ENCODE measurements at places on chromosomes 1 and 21.

DNA sequence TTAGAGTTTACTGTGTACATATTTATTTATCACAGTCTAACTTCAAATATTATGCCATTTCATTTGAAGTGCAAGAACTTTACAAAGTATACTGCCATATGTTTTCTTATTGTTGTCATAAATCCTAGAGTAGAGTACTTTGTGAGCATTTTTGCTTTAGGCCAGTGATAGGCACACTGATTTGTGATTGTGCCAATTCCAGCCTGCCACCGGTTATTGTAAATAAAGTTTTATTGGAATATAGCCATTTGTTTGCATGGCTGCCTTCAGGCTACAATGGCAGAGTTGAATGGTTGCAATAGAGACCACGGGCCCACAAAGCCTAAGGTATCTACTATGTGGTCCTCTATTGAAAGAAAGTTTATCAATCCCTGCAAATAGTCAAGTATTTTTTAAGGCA is 175.8 kb upstream of the GALNT2 start:
- no peaks in the 10 kb centered on the region for H3K4me1 ChIP-seq
- H3K27ac ChIP-seq, result no peak overlapping the region
- H3K4me3 ChIP-seq, result no peak overlapping the region
- no peak for DNase-seq

DNA sequence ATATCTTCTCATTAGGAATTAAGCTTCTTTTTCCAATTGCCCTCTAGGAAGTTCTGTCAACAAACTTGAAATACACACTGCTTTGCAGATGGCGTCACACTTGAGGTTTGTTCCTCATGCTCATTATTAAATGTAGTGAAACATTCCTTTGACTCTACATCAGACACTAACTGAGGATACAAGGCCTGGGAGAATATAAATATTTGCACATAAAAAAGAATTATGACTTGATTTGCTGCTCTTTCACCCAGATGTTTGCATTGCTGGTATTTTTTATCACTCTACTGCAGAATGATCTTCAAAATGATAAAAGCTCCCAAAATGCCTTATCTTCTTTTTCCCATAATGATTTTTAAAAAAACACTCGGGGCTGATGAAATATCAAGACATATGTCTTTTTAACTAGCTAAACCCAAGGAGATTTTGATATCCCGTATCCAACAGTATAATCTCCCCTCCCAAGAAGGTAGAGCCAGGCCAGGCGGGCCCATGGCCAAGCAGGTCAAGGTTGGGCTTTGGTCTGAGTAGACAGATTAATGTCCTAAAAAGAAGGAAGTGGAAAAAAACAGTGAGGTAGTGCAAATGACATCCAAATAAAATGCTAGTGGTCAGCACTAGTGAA is 264.6 kb downstream of the HHIPL2 start:
- H3K36me3 ChIP-seq, result no peaks in the 10 kb centered on the region
- no peak overlapping the region for H3K27ac ChIP-seq
- no peaks in the 10 kb centered on the region for H3K27me3 ChIP-seq

DNA sequence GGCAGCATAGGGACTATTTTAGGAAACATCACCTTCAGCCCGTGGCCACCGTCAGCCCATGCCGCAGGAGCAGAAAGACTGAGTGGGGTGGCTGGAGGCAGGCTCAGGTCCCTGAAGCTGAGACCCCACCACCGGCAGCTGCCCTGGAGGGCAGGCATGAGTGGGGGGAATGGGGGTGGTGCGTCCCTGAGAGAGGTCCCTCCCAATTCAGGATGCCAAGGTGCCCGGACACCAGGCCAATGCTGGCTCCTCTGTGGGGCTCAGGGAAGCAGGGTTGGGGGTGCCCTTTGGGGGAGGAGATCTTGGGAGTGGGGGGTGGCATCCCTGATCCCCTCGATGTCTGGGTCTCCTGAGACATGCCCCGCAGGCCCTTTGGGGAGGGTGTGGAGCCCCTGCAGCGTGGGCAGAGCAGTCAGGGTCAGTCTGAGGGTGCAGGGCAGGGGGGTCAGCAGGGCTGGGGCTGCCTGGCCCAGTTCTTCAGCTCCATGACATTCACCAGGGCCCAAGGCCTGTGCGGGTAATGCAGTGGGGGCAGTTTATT is 998 bp upstream of the TTC34 start:
- no peak for DNase-seq
- no peak overlapping the region for H3K27ac ChIP-seq
- H3K36me3 ChIP-seq, result no peaks in the 10 kb centered on the region
- H3K27me3 ChIP-seq, result no peaks in the 10 kb centered on the region
- no peaks in the 10 kb centered on the region for H3K4me1 ChIP-seq

DNA sequence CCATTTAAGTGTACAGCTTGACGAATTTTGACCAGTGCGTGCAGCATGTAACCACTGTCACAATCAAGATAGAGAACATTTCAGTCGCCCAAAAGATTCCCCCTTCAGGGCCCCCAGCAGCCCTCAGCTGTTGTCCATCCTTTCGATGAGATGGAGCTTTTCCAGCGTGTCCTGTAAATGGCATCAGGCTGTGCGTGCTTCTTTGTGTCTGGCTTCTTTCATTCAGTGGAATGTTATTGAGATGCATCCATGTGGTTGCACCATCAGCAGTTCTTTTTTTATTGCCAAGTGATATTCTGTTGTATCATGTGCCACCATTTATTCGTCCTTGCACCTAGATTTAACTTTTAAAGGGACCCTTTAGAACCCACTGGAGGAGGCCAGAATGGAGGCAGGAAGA is 21.9 kb downstream of the UBE2Q1 start:
- no peak for DNase-seq
- H3K36me3 ChIP-seq, result no peaks in the 10 kb centered on the region
- H3K27ac ChIP-seq, result no peak overlapping the region
- H3K27me3 ChIP-seq, result no peaks in the 10 kb centered on the region
- no peak overlapping the region for H3K4me3 ChIP-seq

Data from naive thymus-derived CD4-positive, alpha-beta T cell (primary cell).